NCI-H2227 treated with DMSO at 0.1 percent for 48 hours (cell line): ENCODE measurements at places on chromosomes 13 and 19.

DNA sequence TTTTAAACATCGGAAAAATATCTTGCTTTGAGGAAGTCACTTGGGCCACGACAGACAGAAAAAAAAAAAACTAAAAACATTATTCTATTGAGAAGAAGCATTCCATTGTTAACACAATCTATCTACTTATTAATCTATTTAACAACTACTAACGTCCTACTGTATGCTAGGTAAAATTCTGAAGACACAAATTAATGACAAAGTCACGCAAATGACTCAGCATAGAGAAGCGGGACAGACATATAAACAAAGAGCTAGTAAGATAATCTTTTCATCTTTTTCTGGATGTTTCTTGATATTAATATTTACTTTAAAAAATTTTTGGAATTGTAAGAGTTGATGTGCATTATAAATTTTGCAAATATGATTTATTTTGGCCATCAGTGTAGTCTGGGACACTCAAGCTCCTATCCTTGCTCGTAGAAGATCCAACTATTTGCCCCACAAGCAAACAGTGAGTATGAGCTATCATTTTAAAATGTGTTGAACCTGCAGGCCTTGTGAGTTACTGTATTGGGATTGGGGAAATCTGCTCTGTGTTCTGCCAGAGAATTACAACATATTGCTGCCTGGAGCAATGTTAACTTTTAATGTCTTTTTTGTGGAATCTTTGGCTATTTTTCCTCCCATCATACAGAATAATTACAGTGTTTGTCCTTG lies 109.1 kb downstream of the PCDH9 start:
- no peak for DNase-seq

- no peak for DNase-seq
Observed at GRCh38 chr13:85303630-85304029, 495.6 kb downstream of the SLITRK6 start.

GRCh38 chr19:19865750-19866610 lies at the start of gene ZNF253:
TSS of gene ZNF253 (plus strand) at chr19:19865882. CDS start at chr19:19865997, 115 bp downstream.
- DNase-seq: peak; percentile 88

GRCh38 chr13:32910530-32910929 lies 105.7 kb upstream of the KL start:
- DNase-seq: no peak

DNA sequence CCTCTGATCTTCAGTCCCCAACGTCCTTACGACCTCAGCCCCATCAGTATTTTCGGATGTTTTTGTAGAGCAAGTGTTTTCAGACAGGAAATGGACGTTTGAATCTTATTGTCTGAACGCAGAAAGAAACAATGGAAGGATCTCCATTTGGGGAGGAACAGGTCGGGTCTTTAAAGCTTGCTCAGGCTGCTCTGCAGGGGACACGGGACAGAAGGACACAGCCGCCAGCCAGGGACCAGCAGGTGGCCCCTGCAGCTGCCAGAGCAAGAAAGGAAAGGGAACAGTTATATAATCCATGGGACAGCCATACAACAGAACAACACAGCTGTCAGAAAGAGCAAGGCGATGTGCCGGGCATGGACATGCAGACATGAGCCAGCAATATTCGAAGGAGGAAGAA lies 18.5 kb upstream of the IGLON5 start:
- DNase-seq: no peak

- no peak for DNase-seq
Observed at GRCh38 chr19:19385896-19386869, 19.3 kb upstream of the GATAD2A start.

DNA sequence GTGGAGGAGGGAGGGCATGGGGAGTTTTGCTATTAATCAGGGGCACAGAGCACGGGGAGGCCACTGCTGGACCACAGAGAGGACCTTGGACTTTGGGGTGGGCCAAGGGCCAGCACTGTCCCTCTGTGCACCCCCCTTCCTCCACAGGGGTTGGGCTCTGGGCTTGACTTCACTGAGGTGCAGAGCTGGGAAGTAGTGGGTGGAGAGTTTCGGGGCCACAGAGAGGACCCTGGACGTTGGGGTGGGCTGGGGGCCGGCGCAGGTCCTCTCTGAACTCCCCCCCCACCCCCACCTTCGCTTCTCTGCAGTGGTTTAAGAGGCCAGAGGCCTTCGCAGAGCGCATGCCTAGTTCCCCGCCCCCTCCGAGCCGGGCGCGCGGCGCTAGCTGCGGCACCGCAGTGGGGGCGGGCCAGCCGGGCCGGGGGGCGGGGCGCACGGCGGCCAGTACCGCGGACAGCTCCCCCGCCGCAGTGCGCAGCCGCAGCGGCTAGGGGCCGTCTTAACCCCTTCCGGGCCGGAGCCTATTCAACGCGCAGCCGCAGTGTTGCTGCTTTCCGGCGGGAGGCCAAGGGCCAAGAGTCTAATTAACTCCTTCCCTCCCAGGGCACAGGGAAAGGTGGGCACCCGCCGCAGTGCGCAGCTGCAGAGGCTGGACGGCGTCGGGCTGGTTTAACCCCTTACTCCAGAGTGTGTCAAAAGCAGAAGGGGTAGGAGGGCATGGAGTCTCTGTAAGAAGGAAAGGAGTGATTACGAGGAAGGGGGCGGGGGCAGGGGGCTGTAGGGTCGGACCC lies 3.7 kb downstream of the KCNC3 start:
- peak; percentile 82 for DNase-seq

DNA sequence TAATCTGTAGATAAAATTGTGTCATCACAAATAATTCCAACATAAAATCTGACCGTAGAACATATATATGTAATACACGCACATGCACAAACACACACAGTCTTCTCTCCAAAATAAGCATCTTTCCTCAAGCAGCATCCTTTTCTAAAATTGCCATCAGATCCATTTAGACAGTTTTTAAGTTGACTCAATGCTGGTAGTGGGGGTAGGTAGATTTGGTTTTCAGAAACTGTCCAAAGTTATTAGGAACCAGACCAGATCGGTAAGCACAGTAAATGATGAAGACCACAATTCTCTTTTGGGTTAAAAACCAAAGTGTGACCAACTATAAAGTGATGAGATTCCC lies 64.6 kb downstream of the SERP2 start:
- no peak for DNase-seq

GRCh38 chr19:52211926-52212571 lies 22.2 kb downstream of the PPP2R1A start:
- DNase-seq: no peak

- DNase-seq: no peak
Observed at GRCh38 chr13:24226762-24227161, 66.2 kb downstream of the SPATA13 start.

DNA sequence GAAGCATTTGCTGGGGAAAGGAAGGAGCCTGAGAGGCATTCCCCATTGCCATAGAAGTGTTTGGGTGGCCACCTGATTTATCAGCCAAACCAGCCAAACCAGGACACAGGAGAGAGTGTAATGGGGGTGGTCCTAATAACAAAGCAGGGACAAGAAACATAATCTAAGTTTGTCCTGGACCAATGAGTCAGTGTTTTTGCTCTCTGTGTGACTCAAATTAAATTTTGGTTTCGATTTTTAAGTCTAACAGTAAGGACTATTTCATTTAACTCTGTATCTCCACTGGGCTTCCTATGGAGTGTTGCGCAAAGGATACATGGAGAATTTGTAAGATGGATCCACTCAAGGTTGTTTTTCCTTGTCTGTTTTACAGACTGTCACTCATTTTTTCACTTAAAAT lies 19.5 kb upstream of the TRPC4 start:
- no peak for DNase-seq

DNA sequence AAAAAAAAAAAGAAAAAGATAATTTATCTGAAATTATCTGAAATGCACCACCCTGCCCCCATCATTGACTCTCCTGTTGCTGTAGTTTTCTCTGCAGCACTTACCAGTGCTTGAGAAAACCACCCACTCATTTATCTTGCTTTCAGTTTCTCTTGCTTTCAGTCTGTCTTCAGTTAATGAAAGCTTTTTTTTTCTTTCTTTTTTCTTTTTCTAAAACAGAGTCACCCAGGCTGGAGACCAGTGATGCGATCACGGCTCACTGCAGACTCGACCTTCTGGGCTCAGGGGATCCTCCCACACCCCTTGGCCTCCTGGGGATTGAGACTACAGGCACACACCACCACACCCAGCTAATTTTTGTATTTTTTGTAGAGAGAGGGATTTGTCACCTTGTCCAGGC lies 4.3 kb upstream of the ACP5 start:
- DNase-seq: peak; percentile 17

GRCh38 chr13:98456413-98456845 lies 120.5 kb downstream of the STK24 start:
- DNase-seq: no peak

- no peak for DNase-seq
Observed at GRCh38 chr13:44380404-44381165, 7.0 kb downstream of the SERP2 start.

DNA sequence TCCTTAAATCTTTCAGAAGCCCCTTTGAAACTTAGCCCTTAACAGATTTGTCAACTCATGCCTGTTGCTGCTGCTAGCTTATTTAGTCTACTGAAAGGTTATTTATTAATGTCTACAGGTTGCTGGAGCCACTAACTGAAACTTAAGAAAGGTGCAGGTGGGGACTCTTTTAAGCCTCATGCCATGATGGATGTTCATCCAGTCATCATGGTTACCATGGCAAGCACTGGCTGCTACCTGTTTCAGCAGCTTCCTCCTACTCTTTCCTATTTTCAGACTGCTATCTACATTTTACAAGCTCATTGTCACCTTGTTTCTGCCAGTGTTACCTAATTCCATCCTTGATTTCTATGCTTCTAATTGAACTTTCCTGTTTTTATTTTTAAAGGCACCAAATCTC lies 27.1 kb downstream of the DGKH start:
- DNase-seq: no peak

- DNase-seq: peak; percentile 31
Observed at GRCh38 chr19:570937-571565, 1.3 kb upstream of the BSG start.

DNA sequence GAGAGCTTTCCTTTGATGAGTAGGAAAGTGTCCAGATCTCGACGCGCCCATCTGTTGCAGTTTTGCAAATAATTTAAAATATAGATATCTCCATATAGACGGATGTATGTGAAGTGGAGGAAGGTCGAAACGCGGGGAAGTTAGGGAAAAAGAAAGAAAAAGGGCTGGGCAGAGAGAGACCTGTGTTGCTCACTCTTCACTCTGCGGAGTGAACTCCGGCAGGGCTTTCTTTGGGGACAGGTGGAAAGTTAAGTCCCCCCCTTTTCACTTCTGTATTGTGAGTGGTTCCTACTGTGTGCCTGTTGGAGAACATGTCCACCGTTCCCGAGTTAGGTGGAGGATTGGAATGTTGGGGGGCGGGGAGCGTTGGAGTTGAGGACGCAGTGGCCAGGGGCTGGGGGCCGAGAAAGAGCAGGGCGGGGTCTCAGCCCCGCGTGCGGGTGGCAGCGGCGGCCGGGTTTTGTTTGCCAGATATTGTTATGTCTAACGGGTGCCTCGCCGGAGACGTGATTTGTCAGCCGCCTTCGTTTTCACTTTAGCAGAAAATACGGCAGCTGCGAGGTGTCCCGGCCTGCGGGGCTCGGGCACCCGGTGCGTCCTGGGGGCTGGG lies 145.1 kb upstream of the ZNF536 start:
- DNase-seq: no peak
